NCI-H524 (cell line): ENCODE measurements at places on chromosomes 1 and 21.

DNA sequence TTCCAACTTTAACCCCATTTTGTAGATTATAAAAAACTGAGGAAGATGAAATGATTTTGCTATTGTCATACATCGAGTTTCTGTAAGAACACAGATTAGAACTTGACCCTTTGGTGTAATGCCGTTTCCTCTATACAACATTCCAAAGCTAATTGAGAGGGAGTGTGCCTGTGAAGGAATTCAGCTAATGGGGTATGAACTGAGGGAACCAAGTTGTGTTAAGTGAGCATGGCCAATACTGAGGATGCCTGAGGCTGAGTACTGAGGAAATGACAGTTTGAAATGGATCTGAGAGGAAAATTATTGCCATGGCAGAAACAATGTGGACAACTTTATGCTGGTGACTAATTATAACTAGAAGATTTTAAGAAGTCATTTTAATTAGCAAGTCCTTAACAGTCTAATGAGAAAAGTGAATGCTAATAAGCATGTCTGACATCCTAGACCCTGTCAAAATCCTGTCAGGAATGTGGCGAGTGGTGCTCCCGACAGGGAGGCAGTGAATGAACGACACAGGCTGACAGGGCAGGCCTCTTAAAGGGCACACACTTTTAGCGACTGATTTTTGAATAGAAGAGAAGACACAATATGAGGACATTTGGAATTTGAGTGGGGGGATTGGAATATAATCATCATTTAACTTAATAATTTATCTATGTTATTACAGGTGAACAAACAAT, 262.5 kb downstream of the HLX start:
- DNase-seq, result no peak

- no peak for DNase-seq
These were observed 9.9 kb upstream of the DYRK1A start for GRCh38 chr21:37356706-37357105.

GRCh38 chr1:57712846-57713245, 289.0 kb upstream of the DAB1 start:
- no peak for DNase-seq

- DNase-seq, result no peak
These were observed 132.6 kb upstream of the IRF2BP2 start for GRCh38 chr1:234742622-234743021.

- DNase-seq, result no peak
These were observed 320.8 kb upstream of the ST6GALNAC5 start for GRCh38 chr1:76546354-76546933.

DNA sequence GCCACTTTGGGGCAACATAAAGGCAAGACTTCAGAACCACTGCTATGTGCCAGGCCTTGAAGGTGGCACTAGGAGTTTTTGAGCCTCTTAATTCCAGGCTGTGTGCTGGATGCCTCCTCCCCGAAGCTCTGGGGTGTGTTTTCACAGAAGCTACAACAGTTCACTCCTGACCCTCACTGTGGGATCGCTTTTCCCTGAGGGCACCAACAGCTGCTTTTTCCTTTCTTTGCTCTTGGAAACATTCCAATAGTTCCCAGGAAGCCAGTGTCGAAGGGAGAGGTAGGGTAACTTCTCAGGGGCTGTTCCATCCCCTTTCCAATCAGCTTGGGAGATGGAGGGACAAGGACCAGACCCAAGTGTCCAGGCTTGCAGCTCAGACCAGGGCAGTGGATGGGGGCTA, 153.4 kb downstream of the C1orf94 start:
- DNase-seq, result no peak

DNA sequence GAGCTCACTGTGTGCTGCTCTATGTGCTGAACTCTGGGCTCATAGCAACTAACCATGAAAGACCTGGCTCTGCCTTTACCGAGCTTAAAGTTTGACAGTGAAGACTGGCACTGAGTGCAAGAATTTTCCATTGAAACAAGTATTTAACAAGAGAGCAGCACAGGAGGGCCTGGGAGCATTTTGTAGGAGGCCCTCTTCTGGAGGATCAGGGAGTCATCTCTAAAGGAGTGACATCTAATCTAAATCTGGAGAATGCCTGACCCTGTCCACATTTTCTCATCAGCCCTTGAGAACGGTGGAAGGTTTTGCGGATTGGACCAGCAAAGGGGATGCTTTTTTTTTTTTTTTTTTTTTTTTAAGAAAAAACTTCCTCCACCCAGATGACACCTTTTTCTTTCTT, 150.8 kb downstream of the ROR1 start:
- no peak for DNase-seq

- no peak for DNase-seq
These were observed 7.6 kb upstream of the CPT2 start for GRCh38 chr1:53189061-53189460.

GRCh38 chr1:200040481-200041138, 13.1 kb downstream of the NR5A2 start:
- DNase-seq, result no peak

GRCh38 chr1:202658769-202659168, 51.5 kb downstream of the SYT2 start:
- DNase-seq, result peak; percentile 95

GRCh38 chr1:170126696-170127095, 19.1 kb upstream of the NTMT2 start:
- DNase-seq, result no peak

GRCh38 chr21:27572696-27573095, 605.8 kb upstream of the ADAMTS5 start:
- DNase-seq, result no peak

DNA sequence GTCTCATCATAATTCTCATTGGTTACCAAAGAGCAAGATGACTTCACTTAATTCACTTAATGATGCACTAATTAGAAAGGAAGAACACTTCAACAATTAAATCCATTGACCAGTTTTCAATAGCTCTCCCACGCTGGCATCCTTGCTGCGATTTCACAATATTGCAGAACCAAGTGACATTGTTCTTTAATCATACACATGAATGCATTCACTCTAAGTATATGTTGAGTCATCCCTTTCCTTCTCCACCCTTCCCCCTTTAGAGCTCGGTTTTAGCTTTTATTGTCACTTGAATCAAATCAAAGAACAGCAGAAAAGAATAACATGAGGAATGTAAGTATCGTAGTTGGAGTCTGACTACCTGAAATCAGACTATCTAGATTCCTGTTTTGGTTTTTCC, 233.6 kb upstream of the FMN2 start:
- DNase-seq, result no peak

GRCh38 chr1:33410091-33410701, 20.7 kb downstream of the PHC2 start:
- DNase-seq, result peak; percentile 37

- DNase-seq, result peak; percentile 20
These were observed 133.0 kb downstream of the LRRC7 start for GRCh38 chr1:69700770-69701169.

GRCh38 chr1:178118524-178118923, 24.6 kb downstream of the RASAL2 start:
- no peak for DNase-seq

DNA sequence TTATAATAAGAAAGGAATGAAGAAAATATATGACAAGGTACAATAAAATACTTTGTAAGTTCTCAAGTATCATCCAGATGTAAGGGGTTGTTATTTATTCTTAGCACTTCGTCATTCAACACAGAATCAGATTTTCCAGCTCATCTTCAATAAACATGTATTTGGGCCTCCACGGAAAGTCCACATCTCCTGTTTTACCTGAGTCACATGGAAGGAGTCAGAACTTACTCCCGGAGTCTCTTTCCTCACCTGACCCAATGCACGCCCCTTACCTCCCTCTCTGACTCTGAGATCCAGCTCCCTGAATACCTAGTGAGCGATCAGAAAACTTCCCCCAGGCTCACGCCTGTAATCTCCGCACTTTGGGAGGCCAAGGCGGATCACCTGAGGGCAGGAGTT, 1.5 kb upstream of the PMVK start:
- no peak for DNase-seq

DNA sequence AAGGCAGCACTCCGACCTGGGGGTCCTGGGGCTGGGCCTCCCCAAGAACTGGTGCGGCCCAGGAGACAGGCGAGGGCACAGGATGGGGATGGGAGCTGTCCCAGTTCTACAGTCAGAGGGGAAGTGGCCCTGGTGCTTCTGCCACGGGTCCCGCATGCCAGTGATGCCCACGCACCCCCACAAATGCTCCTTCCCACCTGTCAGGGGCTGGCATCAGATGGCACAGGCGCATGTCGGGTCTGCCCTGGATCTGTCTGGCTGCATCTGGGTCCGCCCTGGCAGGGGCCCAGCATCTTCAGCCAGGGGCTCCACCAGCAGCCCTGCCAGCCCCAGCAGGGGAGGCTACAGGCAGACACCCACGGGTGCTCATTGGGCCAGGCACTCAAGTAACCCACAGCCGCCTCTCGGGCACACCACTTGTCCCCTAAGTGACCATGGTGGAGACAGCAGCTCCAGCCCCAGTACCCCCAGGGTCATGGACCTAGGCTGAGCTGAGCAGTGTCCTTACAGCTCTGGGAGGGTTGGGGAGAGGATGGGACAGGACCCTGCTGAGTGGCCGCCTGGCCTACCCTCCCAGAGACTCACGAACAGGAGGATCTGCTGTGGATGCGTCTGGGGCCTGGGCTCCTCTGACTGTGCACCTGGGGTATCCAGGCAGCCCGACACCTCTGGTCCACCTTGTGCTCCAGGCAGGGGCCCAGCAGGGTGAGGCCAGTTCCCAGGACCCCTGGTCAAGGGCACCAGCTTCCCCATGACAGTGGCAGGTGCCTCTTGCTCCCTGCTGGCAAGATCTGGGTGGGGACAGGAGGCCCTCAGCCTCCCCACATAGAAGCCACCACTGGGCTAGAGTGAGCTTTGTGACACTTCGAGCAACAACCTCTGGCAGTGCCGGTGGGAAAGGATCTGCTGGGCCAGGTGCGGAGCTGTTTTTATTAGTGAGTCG, 5.4 kb downstream of the SMIM1 start:
- no peak for DNase-seq

DNA sequence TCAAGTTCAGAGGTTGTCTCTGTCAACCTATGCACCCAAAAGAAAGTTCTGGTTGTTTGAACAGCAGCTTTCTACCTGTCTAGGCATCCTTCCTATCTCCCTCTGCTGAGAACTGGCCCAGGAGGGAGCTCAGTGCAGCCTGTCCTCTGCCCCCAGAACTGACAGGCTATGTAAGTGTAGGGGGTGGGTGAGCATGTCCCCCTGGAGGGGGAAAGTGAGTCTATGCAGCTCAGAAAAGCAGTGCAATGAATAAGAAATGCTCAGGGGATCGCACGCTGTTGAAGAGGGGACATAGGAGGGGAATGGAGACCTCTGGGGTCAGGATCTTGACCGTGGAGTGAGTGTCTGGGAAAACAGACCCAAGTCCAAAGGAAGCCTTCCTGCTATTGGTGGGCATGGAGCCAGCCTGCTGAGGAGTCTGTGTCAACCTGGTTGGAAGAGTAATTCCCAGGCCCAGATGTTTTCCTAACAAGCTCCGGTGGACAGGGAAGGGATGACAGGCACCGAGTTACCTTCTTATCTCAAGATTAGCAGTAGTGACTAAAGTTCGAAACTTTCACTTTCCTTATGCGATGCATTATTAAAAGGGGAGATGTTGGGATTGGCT, 26.1 kb upstream of the FHAD1 start:
- DNase-seq, result no peak

DNA sequence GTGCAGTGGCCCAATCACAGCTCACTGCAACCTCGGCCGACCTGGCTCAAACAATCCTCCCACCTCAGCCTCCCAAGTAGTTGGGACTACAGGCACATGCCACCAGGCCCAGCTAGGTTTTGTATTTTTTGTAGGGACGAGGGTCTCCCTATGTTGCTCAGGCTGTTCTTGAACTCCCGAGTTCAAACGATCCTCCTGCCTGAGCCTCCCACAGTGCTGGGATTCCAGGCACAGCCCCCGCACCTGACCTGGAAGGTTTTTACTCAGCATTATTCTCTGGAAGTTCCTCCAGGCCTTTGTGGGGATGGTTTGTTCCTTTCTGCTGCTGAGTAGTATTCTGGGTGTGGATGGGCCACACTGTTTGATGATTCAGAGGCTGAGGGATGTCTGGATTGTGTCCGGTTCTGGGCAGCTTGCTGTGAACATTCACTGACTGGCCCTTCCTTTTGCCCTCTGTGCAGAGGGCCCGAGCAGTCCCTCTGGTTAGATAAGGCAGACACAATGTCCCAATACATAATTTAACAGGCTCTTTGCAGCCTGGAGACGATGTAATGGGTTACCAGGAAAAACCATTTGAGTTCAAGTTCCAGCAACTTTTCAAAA, 6.0 kb upstream of the TRAPPC10 start:
- DNase-seq, result no peak

- no peak for DNase-seq
These were observed 43.8 kb upstream of the RASAL2 start for GRCh38 chr1:178050084-178050483.

DNA sequence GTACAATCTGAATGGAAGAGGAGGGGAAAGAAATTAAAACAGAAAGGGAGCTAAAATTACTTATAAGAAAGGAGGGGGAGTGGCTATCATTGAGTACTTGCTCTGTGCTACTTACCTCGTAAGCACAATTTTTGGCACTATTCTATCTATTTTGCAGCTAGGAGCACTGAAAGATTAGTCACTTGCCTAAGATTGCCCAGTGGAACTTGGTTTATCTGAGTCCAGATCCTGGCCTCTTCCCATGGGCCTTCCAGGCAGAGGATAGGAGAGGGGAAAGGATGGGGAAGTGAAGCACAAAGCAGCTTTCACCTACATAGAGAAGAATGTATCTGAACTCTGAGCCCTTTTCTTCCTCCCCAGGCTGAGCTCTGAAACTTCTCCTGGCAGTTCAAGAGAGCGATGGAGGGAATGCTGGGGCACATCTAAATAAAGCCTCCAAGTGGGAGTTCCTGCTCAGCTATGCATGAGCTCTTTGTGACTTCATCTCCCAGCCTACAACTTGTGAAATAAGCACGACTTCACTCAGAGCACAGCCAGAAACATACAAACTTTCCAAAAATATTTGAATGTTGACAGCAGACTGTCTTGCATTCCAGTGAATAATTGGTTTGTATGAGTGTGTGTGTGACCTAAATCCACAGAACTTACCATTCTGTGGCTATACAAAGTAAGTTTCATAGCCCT, 29.4 kb downstream of the HMGB4 start:
- no peak for DNase-seq

DNA sequence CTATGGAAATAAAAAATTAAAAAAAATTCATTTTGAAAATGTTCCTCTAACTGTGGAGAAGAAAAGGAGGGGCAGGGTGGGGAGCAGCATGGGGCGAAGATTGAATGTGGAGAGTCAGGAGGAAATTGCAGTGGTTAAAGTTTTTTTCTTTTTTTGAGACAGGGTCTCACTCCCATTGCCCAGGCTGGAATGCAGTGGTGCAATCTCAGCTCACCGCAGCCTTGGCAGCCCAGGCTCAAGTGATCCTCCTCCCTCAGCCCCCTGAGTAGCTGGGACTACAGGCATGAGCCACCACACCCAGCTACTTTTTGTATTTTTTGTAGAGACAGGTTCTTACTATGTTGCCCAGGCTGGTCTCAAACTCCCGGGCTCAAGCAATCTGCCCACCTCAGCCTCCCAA, 67.6 kb downstream of the ADSS2 start:
- DNase-seq, result no peak

GRCh38 chr1:2240270-2241156, 12.4 kb downstream of the SKI start:
- no peak for DNase-seq

GRCh38 chr1:10429868-10430215, 391 bp upstream of the CENPS start:
- DNase-seq, result no peak
